ENCODE measurements at places on chromosomes 6 and 20.

GRCh38 chr6:148140772-148141557 is 201.7 kb upstream of the SASH1 start:
- no peak for DNase-seq

DNA sequence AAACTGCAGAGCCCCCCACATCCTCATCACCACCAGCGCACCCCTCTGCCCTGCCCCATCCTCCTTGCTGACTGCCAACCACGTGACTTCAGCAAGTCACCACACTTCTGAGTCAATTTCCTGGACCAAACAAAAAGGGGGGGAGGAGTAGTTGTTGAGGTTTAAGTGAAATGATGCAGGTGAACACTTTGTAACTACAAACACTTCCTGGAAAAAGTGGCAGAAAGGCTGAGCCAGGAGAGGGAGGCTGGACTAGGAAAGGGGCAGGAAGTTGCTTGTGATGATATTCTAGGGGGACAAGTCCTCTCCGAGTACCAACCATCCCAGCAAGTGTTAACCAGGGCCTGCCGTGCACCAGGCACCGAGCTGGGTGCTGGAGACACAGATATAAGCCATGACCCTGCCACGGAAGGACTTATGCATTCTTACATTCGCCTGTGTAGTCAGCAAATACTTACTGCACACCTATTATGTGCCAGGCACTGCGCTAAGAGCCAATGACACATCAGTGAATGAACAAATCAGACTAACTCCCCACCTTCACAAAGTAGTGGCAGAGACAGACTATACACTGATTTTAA is 67.3 kb downstream of the PREX1 start:
- DNase-seq, result no peak

- no peak for DNase-seq
These were observed 27.3 kb upstream of the TSPYL1 start for GRCh38 chr6:116307001-116307400.

DNA sequence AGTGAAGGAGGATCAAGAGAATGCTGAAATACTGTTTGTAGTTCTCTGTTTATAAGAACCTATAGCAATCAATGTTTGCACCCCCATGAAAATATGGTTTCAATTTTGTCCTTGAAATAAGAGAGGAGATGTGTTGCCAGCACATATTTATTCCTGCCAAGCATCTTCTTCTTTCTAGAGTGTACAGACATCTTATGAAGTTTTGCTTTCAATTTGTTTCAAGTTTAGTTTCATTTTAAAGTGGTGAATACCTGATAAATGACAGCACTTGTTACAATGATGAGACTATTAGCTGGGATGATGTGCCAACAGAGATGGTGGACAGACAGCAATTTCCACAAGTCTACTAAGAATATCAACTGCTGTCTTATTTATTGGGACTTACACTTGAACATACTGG is 39.2 kb upstream of the CENPW start:
- DNase-seq, result no peak

- DNase-seq, result no peak
These were observed 292.7 kb downstream of the TAF4 start for GRCh38 chr20:61772828-61773631.

DNA sequence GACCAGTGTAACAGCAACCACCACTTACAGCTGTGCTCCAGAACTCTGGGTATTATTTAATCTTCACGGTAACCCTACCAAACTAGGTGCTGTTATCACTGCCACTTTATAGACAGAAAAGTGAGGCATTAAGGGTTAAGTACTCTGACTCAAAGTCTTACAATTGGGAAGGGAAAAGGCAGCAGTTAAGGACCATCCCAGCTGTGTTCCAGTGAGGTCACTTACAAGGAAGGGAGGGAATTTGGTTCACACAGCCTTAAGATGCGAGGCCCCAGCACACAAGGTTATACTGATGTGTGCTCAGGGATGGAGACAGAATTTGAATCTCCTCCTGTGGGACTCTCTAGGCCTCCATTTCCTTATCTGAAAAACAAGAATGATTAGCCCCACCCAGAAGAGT is 46.7 kb downstream of the TRERF1 start:
- no peak for DNase-seq

DNA sequence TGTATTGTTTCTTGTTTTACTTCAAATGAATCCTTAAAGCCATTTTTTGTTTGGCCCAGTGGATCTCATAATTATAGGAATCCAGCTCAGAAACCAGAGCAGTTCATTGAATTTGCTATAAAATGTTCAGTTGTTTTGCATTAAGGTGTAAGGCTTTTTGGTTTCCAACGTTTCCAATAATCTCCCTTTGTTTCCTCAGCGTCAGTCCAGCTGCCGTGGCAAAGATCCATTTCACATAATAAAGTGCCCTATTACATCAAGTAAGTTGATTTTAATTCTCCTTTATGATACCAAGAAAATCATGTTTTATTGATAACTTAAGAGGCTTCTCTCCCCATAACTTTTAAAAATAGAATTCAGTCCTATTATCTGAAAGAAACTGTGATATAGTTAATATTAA is 472.6 kb downstream of the UTRN start:
- no peak for DNase-seq

- DNase-seq, result no peak
These were observed 29.2 kb downstream of the ATP9A start for GRCh38 chr20:51738877-51739447.

DNA sequence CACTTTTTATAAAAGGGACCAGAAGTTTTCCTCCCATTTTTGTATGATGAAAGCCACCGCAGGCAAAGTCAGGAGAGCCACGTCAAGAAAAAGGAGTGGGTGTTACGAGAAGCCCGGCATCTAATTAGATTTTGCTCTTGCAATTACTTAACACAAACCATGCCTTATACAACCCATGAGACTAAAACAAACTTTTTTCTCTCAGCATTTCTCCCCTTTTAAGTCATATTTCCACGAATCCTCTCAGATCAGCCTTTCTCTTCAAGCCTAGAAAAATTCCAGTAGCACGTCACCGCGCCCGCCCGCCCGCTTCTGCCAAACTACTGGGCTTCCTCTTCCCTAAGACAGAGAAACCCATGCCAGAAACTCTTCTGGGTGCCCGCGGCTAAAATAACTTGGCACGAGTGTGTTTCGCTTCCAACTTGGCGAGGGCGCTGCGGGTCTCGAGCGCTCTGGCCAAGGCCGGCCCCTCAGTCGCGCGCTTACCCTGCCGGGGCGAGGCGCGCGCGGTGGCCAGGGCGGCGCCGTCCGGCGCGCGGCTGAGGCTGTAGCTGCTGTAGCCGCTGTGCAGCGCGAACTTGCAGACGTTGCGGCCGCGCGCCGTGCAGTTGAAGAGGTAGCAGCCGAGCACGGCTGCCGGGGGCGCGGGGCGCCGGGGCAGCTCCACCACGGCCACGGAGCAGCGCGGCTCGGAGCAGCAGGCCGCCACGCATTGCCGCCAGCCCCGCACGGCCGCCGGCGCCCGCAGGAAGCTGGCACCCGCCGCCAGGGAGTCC is 1.0 kb downstream of the LRP11 start:
- DNase-seq, result peak; percentile 41

- DNase-seq, result no peak
These were observed 912 bp downstream of the SNRNP48 start for GRCh38 chr6:7590918-7591302.
